ENCODE measurements at places on chromosomes 11 and 22. TPM values are rescaled to one million over a fixed set of nuclear protein-coding genes. Genes with fewer than 3 reads are reported as not detected.
A peak's percentile ranks its signal among the peaks of the same experiment; 100 is the strongest.

GRCh38 chr11:78465169-78465942 is 47.7 kb upstream of the GAB2 start:
- H3K4me1 ChIP-seq: peaks cover 17% of the 10 kb centered on the region
- DNase-seq: no peak
- H3K36me3 ChIP-seq: peaks cover 30% of the 10 kb centered on the region
- no peaks in the 10 kb centered on the region for H3K27me3 ChIP-seq

- no peaks in the 10 kb centered on the region for H3K4me1 ChIP-seq
- no peak overlapping the region for H3K4me3 ChIP-seq
- no peaks in the 10 kb centered on the region for H3K36me3 ChIP-seq
- DNase-seq: no peak
- H3K27ac ChIP-seq: no peak overlapping the region
These were observed 106.9 kb downstream of the ADAMTS15 start for GRCh38 chr11:130555251-130555841.

DNA sequence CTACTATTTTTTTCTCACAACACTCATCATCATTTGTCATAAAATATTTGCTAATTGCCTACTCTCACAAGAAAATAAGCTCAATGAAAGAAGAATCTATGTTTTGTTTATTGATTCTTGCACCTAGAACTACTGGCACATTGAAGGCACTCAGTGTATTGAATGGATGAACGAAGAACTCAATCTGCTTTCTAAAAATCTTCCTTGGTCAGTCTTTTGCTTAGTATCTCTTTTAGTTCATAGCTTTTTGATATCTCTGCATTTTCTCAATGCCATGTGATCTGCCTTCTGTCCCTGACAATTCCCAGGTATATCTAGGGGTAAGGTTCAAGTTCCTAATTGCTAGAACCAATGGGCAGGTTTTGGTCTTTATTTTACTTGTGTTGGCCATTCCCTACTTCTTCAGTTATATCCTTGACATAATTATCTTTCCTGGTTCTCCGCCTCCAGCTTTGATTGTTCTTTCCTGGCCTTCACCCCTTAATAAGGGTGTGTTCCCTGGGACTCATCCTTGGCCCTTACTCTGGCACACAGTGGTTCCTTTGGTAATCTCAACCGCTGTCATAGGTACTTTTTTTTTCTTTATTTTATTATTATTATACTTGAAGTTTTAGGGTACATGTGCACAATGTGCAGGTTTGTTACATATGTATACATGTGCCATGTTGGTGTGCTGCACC is 96.4 kb downstream of the CCDC83 start:
- H3K4me1 ChIP-seq: peaks cover 52% of the 10 kb centered on the region
- H3K4me3 ChIP-seq: no peak overlapping the region
- DNase-seq: no peak
- no peak overlapping the region for H3K27ac ChIP-seq

GRCh38 chr11:116844722-116845121 is 7.3 kb upstream of the APOA1 start:
- no peak overlapping the region for H3K27ac ChIP-seq
- DNase-seq: no peak
- H3K36me3 ChIP-seq: peaks cover 18% of the 10 kb centered on the region
- H3K4me3 ChIP-seq: no peak overlapping the region

The CCDC88B gene
- 0.91 TPM for total RNA-seq

DNA sequence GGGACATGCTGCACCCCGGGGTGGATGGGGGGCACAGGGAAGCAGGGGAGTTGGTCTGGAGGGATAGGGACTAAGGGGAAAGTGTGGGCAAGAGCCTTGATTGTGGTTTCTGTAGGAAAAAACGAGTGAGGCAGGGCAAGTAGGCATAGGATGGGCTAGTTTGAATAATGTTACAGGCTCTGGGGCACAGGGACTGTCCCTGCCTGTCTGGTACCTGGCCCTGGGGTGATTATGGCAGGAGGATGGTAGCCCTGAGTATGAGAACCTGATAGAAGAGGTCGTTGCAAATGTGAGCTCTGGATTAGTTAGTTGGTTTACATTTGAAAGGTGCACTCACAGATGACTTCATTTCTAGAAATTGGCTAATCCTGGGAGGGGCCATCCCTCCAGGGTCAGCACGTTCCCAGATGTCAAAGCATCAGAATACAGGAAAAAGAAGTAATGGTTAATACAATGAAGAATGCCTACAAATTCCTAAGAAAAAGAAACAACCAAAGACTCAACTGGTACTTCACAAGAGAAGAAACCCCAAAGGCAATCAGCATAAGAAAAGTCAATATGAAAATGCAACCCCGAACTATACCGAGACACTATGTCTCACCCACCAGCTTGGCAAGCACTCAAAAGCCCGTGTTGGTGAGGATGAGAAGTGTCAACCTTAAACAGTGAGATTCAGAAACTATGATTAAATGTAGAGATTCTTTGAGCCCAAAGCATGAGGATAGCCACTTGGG is 11.3 kb upstream of the SMIM38 start:
- H3K4me3 ChIP-seq: no peak overlapping the region
- H3K36me3 ChIP-seq: peaks cover 9% of the 10 kb centered on the region
- no peaks in the 10 kb centered on the region for H3K27me3 ChIP-seq
- DNase-seq: no peak
- H3K27ac ChIP-seq: no peak overlapping the region

DNA sequence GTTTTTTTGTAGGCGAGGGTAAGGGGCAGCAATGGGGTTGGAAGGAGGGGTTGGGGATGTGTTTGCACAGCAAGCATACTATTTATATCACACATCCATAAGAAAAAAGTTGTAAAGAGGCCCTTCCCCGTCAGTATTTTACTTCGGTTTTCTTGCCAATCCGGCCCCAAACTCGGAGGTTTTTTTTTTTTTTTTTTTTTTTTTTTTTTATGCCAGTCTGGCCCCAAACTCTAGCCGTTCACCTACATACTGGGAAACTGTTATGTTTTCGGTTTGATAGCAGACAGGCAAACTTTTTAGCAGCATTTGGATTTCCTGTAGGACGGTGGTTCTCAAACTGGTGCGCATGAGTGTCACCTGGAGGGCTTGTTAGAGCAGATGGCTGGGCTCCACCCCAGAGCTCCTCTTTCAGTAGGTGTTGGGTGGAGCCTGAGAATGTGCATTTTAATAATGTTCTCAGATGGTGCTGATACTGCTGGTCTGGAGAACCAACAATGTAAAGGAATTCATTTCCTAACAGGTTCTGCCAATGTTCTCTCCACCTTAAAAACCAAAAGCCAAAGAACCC is 76.5 kb upstream of the ZBED5 start:
- DNase-seq: no peak
- H3K4me3 ChIP-seq: peak overlapping the region; percentile 91
- peaks cover 26% of the 10 kb centered on the region for H3K4me1 ChIP-seq
- peaks cover 2% of the 10 kb centered on the region for H3K27me3 ChIP-seq

Measured in neural crest cell (in vitro differentiated cells).